ENCODE measurements at places on chromosomes 1 and 21.

GRCh38 chr1:216944864-216945510, 221.8 kb upstream of the ESRRG start:
- no peak for DNase-seq

DNA sequence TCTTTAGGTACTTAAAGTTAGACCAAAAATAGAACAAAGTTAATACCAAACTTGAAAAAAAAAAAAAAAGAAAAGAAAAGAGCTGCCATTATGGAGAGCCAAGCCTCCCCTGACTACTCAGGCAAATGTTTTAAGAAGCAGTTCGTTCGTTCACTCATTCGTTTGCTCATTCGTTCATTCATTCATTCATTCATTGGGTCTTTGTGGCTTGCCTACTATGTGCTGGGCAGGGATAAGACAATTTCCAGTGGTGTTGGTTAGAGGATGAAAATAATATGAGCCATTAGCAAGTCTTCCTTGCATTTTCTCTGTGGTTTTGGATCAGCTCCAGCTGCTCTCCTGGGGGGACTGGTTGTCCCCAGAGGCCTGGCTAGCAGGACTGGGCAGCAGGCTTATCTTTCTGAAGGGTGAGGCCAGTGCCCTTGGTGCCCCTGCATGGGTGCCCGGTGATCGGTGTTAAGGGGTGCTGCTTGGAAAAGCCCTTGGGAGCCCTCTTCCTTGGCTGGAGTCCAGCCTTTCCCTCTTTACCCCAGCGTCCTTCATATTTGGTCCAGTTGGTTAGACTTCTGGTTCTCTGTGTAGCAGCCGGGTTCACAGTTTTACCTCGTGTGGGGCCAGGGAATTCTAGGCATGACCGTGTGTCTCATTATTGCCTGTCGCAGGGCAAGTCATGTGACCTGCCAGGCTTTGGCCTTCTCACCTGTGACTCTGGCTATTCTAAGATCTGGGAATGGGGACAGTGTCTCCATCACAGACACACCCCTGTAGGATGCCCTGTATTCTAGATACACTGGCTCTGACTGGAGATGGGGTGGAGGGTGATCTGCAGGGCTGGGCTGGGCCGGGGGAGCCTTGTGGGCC, 32.8 kb downstream of the LHX4 start:
- no peak for DNase-seq

DNA sequence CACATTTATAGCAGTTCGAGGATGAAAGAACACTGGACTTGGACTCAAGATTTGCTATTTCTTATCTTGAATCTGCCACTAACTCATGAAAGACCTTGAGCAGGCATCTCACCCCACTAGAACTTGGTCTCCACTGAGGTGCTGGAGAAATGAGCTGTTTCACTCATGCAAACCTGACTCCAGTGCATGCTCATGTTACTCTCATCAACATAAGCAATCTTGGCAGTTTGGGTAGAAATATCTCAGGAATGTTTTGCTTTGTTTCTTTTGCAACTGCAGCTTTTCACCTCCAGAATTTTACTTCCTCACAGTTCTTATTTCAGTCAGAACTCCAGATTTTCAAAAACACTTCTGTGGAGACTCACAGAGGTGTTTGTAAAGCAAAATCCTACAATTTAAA, 46.2 kb upstream of the DAB1 start:
- DNase-seq = no peak

GRCh38 chr1:226596531-226597165, 48.1 kb downstream of the STUM start:
- no peak for DNase-seq

DNA sequence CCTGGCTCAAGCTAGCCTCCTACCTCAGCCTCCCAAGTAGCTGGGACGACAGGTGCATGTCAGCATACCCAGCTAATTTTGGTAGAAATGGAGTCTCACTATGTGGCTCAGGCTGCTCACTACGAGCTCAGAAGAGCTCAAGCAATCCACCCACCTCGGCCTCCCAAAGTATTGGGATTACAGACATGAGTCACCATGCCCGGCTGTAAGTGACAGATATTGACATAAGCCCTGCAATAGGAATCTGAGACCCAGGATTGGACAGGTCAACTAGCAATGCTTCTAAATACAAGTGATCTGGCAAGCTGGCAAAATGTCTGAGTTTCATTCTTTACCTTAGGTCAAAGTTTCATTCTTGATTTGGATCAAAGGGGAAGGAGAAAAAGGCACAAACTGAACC, 40.5 kb upstream of the H6PD start:
- no peak for DNase-seq

- no peak for DNase-seq
Measured at GRCh38 chr1:205700865-205701401, 20.6 kb upstream of the SLC45A3 start.

DNA sequence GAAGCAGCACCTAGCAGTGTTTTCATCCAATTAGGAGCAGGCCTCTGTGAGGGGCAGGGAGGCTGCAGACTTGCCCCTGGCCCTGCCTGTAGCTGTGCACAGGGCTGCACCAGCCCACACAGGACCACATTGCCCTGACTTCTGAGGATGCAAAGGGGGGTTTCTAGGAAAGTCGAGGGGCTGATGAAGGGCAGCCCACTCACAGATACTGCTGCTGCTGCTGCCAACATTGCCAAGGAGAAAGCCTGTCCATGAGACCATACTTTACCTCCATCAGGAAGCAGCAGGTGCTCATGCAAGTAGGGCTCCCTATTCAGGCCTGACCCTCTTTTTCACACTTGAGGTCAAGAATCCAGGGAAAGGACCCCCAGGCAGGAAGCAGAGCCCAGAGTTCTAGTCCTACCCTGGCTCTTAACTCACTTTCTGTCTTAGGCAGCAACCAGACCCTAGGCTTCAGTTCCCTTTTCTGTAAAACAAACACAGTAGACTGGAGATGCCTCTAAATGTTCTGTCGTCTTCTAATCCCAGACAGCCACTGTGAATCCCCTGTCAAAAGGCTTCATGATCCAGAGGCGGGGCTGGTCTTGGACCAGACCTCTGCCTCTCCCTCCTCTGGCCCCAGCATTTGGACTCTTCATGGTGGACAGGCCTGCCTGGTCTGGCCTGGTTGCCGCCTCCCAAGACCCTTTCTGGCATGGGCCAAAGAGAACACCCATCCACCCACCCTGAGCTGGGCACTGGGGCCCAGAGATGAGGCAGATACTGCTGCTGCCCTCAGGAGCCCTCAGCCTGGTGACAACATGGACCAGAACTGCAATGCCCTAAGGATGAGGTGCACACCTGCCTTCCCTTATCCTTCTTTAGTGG, 120.2 kb downstream of the GLIS1 start:
- no peak for DNase-seq

DNA sequence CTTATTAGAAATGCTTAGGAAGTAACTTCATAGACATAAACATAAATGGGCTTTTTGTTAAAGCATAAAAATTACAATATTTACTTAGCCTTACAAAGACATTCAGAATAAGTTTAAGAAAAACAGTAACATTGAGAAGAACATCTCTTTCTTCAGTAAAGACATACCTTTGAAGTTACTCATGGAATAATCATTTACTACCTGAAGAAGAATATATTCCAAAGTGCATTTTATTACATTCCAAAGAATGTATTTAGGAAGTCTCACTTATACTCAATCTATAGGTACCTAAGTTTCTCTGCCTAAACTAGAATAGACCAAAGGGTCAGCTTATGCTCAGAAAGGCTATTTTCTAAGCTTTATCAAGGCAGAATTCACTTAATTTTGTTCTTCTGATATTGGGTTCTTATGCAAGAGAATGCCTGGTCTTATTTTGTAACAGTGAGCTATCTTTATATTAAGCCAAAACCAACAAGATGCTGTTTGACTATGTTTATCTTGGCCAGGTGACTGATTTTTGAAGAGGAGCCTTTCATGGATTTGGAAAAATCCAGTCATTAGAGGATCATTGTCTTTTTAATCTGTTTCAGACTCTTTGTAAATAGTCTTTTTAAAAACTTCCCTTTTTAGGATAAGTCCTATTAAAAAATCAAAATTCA, 110.1 kb downstream of the OLFML2B start:
- DNase-seq = no peak

DNA sequence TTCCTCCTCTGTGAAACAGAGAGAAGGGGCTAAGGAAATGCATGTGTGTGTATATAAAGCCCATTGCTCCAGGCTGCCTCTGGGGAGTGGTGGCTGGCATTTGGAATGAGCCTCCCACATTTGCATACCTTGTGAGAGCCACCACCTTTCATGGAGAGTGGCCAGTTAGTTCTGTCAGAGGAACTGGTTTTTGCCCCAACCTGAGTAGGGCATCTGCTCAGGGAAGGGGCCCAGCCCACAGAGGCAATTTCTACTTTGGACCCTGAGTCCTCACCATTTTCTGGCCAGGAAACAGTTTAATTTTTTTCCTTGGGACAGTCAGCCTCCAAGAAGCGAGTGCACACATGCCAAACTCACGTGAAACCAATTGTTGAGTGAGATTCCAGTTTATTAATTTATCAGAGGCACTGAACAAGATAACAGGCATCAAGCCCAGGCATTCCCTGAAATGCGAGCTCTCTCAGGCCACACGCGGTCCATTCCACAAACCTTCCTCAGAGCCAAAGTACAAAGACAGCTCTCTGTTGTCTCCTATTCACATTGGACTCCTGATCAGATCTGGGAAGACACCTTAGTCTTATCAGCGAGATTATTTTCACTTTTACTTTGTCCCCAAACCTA, 1.0 kb upstream of the SLC6A9 start:
- no peak for DNase-seq

GRCh38 chr1:1309251-1310108, 1.1 kb downstream of the PUSL1 start:
- no peak for DNase-seq

GRCh38 chr1:228335406-228336307, 71.0 kb downstream of the TRIM11 start:
- no peak for DNase-seq

DNA sequence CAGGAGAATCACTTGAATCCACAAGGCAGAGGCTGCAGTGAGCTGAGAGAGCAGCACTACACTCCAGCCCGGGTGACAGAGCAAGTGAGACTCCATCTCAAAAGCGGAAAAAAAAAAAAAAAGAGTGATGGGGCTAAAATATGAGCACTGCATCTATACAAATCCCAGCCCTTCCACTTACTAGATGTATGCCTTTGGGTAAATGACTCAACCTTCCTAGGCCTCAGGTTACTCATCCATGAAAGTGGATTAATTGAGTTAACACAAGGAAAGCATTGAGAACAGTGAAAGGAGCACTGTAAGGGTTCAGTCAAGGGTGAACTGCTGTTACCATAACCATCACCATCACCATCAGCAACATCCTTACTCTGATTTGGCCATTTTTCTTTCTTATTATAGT, 226.4 kb upstream of the C8B start:
- DNase-seq = no peak

DNA sequence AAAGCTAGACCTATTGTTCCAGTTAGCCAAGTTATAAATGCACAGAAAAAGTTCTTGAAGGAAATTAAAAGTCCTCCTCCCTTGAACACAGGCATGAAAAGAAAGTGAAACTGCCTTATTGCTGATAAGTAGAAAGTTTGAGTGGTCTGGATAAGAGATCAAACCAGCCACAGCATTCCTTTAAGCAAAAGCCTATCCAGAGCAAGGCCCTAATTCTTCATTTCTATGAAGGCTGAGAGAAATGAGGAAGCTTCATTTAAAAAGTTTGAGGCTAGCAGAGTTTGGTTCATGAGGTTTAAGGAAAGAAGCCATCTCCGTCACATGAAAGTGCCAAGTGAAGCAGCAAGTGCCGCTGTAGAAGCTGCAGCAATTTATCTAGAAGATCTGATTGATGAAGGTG, 2.7 kb upstream of the SSX2IP start:
- no peak for DNase-seq

GRCh38 chr1:45530632-45531135, 9.0 kb upstream of the PRDX1 start:
- no peak for DNase-seq

DNA sequence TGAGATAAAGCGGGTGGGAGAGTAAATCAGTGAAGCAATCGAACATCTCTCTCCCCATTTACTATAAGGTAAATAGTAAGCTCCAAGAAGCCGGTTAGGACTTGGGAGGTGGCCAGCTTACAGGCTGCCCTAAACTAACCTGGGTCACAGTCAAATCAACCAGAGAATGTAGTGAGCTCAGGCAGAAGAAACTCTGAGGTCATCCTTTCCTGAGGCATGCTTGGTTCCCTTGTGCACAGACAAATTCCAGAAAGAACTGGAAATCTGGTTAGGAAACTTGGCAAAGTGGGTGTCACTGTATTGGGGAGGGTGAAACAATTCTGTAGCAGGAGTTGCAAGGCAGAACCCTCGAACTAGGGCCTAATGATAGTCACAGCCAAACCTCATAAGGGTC, 72.5 kb downstream of the NTMT2 start:
- no peak for DNase-seq

- no peak for DNase-seq
Measured at GRCh38 chr1:198272492-198272891, 115.7 kb downstream of the NEK7 start.

GRCh38 chr21:42093186-42093585, 22.1 kb downstream of the UMODL1 start:
- DNase-seq = no peak

DNA sequence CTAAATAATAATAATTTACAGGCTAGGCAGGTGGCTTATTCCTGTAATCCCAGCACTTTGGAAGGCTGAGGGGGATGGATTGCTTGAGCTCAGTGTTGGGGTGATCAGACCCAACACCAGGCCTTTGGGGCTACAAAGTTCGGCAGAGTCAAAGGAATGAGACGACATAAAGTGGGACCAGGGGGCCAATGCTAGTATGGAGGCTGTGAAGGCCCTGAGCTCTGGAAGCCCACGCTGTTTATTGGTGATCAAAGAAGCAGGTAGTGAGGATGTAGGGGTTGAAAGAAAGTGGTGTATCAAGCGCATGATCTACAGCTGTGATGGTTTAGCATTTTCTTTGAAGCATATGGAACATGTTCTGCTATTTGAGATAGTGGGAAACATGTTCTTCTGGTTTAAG, 5.6 kb downstream of the BTBD8 start:
- DNase-seq = no peak

DNA sequence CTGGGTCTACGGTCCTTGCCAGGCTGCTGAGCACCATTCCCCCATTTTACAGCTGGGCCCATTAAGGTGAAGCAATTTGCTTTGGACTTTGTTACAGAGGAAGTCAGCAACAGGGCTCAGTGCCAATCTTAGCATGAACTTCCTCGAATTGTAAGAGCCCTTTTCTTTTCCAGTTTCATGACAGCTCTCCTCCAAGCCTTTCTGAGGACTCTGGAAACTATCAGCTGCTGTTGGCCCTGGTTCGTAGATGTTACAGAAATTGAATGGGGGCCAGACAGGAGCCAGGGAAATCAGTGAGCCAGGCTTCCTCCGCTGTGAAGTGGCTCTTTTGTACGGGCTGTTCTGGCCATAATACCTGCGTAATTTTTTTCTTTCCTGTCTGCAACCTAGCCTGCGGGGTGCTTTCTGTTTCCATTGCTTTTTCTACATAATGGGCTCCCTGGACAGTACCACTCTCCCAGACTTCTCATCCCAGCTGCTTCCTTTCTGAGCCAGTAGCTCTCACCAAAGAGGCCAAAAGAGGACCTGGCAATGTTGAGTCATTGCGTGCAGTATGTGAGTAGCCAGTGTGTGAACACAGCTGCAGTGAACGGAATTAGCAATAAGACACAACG, 386.3 kb downstream of the DISC1 start:
- no peak for DNase-seq

GRCh38 chr1:112722601-112723510, 7.7 kb upstream of the PPM1J start:
- DNase-seq = no peak

GRCh38 chr21:33546086-33546485, 3.2 kb downstream of the SON start:
- DNase-seq = no peak

- no peak for DNase-seq
Measured at GRCh38 chr1:55848906-55849305, 633.7 kb upstream of the USP24 start.

Measured in cerebellar nuclear complex (tissue), 1 donor.